ENCODE measurements at places on chromosomes 5 and 9.

- no peak for DNase-seq
These were observed 286.7 kb downstream of the ELAVL2 start for GRCh38 chr9:23539311-23539710.

GRCh38 chr5:168179192-168179593 is 112.3 kb upstream of the WWC1 start:
- DNase-seq, result no peak

- DNase-seq, result no peak
These were observed 7.4 kb upstream of the FBXO10 start for GRCh38 chr9:37583522-37584121.

GRCh38 chr5:103890313-103890712 is 327.7 kb upstream of the NUDT12 start:
- no peak for DNase-seq

- no peak for DNase-seq
These were observed 2.9 kb upstream of the PTGER4 start for GRCh38 chr5:40676613-40677343.

DNA sequence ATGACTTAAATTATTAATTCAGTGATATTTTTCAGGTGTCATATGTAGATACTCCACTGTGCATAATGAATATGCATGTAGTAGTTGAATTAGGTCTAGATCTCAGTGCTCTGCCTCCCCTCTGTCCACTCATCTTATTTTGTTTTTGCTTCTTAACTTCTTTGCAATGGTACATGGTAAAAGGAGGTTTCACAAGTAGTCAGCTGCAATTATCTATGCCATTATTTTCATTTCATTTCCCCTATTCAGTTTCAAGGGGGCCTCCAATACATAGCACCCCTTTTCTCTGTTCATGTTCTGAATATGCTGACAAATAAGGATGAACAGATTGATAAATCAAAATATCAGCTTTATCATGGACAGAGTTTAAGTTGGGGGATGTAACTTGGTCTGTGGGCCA is 511.6 kb upstream of the ZNF608 start:
- DNase-seq, result no peak

- no peak for DNase-seq
These were observed 479.8 kb downstream of the DIRAS2 start for GRCh38 chr9:90162819-90163218.

DNA sequence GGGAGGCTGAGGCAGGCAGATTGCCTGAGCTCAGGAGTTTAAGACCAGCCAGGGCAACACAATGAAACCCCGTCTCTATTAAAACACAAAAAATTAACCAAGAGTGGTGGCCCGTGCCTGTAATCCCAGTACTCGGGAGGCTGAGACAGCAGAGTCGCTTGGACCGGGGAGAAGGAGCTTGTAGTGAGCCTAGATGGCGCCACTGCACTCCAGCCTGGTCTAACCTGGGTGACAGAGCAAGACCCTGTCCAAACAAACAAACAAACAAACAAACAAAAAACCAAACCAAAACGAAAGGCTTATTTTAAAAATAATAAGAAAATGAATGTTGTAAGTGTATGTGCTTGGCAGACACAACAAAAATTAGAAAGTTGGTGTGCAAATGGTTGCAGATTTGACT is 536.3 kb upstream of the PTPRD start:
- DNase-seq, result no peak

DNA sequence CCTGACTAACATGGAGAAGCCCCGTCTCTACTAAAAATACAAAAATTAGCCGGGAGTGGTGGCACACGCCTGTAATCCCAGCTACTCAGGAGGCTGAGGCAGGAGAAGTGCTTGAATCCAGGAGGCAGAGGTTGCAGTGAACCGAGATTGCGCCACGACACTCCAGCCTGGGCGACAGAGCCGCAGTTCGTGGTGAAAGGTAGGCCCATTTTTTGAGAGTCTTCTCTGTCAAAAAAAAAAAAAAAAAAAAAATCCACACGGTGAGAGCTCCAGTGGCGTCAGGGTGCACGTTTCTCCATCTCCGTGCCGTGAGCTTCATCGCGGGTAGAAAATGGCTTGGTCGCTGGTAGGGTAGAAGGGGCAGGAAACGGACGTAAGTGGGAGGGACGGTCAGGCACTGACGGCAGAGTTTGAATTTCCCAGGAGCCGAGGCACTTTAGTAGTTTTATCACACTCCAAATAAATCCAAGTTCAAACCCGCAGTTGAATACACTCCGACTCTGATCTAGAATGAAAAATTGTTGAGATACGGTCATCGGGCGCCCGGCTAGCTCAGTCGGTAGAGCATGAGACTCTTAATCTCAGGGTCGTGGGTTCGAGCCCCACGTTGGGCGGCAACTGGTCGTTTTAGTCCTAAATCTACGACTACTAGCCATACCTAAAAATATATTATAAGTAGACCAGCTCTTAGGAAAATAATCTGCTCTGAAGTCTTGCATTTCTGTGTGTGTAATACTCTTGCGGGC is 2.4 kb upstream of the TRIM7 start:
- peak; percentile 86 for DNase-seq

DNA sequence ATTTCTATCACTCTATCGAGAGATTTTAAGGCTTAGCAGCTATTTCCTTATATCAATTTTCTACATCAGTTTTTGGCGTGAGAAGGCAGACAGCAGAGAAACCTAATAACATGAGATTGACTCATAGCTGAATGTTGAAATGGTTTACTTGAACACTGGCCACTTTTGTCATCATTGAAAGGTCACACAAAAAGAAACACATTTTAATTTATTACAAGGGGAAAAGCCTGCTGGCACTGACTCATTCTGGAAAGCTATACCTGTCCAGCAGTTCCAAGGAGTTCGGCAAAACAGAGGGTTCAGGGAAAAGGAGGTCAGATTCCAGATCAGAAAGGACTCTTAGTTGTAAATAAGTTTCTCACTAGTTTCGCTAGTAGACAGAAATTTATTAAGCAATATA is 566.4 kb downstream of the DNAH5 start:
- no peak for DNase-seq

DNA sequence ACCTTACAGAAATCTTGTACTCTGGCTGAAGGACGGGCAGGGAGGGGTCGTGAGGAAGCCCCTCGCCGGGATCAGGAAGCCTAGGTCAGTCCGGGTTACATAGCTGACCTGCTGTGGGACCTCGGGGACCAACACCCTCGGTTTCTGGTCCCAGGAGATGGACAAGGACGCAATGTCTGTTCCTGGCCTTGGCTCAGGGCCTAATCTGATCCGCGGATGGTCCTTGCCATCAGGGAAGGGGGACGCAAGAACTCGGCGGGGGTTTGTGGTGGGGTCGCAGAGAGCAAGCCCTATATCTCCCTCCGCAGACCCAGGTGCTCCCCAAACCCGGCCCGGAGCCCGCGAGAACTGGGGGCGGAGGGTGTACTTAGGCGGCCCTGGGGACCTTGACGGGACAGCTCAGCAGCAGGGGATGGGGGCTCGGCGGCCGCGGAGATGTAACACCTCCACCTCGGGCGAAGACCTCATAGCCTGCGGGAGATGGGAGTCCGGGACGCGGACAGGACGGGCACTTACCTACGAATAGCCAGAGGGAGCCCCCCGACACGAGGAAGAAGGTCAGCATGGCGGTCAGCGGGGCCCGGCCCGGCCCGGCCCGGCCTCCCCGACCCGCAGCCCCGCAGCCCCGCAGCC is 353 bp downstream of the ACSL6 start:
- no peak for DNase-seq

DNA sequence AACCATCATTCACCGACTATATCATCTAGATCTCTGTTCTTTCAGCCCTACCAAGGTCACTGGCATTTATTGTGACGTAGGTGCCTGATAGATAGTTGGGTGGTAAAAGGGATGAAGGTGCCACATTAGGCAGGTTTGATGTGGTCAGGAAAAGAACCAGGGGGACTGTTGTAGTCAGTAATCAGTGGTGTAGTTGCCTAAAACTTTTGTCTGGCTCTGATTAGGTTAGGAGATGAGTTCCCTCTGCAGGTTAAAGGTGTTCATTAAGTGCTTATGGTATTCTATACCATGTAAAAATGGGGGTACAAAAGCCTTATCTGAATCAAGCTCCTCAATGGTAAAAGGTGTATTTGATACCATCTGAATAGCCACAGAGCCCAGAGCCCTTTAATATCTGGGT is 55.6 kb downstream of the KCNN2 start:
- DNase-seq, result no peak

DNA sequence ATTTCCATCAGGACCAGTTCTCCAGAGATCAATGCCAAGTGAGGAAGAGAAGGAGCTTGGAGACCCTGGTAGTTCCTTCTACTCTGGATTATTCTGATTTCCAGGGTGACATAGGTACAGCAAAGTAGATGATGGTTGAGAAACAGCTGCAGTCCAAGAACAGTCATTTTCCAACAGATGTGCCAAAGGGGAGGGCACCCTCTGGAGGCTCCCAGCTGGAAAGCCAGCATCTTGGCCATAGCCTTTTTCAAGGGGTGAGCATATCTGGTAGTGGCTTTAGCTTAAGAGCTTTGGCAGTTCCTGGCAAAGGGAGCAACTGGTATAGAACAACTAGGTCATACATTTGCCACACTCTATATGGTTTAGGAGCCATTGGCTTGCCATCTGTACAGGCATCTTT is 492.7 kb downstream of the RASEF start:
- DNase-seq, result no peak

DNA sequence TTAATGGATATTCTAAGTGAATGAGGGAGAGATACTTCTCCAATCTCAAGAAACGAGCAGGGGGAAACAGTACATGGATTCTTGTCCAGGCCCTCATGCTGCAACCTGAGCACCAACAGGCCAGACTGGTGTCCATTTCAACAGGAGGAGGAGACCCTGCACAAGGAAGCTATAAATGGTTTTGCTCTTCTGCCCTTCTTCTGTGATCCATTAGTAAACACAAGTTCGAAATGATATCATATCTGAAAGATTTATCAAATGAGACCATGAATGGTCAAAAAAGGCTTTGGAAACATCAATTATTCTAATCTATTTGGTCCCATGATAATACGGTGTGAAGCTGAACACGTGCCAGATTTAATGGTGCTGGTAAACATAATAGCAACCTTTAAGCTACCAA is 109.8 kb downstream of the NR6A1 start:
- DNase-seq, result no peak

DNA sequence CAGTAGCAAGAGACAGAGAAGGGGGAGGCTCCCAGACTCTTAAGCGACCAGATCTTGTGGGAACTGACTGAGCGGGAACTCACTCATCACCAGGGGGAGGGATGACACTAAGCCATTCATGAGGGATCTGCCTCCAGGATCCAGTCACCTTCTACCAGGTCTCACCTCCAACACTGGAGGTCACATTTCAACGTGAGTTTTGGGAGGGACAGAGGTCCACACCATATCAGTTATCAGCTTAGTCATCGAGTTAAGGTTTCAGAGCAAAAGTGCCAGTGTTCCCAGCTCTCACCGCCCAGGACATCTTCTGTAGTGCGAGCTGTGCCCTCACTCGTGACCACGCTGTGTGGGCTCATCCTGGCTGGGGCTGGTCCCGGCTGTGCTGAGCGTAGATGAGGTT is 98.7 kb upstream of the CACNA1B start:
- DNase-seq, result no peak

DNA sequence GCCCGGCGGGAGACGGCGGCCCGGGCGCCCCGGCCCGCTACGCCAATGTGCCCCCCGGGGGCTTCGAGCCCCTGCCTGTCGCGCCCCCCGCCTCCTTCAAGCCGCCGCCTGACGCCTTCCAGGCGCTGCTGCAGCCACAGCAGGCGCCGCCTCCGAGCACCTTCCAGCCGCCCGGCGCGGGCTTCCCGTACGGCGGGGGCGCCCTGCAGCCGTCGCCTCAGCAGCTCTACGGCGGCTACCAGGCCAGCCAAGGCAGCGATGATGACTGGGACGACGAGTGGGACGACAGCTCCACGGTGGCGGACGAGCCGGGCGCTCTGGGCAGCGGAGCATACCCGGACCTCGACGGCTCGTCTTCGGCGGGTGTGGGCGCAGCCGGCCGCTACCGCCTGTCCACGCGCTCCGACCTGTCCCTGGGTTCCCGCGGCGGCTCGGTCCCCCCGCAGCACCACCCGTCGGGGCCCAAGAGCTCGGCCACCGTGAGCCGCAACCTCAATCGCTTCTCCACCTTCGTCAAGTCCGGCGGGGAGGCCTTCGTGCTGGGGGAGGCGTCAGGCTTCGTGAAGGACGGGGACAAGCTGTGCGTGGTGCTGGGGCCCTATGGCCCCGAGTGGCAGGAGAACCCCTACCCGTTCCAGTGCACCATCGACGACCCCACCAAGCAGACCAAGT is 723 bp downstream of the SNX18 start:
- peak; percentile 57 for DNase-seq

DNA sequence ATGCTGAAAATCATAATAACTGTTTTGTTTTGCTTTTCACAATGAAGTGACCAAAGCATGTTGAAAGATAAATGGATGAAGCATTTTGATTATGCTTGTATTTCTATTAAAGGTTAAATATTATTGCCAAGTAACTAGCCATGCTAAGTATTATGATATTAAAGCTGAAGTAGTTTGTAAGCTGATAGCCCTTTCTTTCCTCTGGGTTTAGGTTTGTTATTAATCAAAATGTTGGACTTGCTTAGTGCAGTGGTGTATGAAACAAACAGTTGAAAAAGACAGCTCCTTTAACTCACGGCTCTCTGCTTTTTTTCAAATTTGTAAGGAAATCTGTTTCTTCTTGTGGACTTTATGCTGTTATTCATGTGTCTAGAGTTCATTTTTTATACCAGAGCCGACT is 246.0 kb downstream of the CWC27 start:
- no peak for DNase-seq

DNA sequence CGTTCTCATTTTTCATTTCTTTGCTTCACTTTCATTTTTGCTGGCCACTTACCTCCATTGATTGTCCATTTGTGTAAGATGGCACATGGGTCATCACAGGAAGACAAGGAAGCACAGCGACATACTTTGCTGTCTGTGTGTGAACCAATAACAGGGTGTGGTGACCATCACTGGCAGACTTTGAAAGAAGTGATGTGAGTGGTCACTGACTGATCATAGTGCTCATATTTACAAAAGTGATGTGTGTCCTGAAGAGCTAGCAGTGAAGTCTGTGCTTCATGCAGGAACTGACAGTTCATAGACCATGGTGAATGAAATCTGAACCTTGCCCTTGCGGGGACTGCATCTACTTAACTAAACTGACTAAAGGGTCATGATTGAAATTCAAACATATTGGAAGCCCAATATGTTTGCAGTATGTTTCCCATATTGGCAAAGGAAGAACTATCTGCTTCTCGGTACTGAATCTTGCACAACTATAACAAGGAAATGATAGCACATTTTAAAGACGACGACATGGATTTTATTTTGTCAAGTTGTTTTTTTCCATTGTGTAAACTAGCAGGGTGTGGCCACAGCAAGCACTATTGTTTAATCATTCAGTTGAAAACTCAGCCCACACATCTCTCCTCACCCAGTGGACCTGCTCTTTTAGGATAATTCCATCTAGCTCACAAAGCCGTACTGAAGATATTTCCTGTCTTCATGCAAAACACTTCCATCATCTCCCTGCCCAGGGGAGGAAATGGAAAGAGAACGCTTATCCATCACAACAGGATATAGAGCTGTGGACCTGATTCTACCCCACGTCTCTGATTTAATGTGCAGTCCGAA is 232.0 kb upstream of the ANKRD55 start:
- DNase-seq, result no peak

GRCh38 chr5:1281038-1281882 is 13.6 kb downstream of the TERT start:
- DNase-seq, result no peak
